NCI-H1436 (cell line): ENCODE measurements at places on chromosomes 7 and 10.
A peak's percentile ranks its signal among the peaks of the same experiment; 100 is the strongest.

DNA sequence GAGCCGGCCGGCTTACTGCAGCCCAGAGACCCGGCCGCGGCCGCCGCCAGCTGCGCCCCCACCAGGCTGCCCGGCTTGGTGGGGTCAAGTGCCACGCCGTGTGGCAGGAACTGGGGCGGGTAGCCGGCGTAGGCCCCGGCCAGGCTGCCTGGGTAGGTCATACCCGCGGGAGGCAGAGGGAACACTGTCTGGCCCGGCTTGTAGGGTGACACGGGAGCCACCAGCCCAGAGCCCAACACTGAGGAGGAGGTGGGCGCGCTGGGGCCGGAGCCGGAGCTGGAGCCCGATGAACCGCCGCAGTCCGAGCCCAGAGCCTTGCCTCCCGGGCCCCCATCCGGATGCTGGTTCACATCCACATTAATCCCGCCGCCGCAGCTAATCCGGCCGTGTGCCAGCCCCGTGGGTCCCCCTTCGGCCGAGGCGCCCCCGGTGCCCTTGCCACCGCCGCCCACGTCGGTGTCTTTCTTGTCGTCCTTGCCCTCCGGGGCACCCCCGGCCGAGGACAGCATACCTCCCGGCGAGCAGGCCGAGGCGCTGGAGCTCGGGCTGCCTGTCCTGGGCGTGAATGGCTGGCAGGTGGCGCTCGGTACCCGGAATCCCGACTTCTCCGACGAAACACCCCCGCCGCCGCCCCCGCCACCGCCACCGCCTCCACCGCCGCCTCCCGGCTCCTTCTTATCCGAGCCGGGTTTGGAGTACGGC lies 2.0 kb downstream of the ZNF503 start:
- peak; percentile 70 for DNase-seq

GRCh38 chr7:3721422-3721821 lies 420.4 kb downstream of the SDK1 start:
- DNase-seq = no peak

DNA sequence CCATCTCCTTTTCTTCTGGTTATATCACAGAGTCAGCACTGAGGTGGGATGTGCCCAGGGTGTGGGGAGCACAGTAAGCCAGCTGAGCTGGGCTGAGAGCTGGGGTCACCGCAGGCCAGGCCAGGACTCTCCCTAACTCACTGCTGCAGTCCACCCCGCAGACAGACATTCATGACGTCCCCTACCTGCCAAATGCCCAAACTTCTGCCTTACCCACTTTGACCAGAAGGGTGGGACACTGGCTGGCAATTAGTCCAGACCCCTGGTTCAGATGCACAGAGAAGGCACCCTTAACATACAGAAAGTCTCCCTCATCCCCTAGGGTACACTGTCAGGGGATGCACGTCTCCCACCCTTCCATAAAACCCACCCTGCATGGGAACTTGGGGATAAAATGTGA lies 2.1 kb downstream of the DRGX start:
- no peak for DNase-seq

DNA sequence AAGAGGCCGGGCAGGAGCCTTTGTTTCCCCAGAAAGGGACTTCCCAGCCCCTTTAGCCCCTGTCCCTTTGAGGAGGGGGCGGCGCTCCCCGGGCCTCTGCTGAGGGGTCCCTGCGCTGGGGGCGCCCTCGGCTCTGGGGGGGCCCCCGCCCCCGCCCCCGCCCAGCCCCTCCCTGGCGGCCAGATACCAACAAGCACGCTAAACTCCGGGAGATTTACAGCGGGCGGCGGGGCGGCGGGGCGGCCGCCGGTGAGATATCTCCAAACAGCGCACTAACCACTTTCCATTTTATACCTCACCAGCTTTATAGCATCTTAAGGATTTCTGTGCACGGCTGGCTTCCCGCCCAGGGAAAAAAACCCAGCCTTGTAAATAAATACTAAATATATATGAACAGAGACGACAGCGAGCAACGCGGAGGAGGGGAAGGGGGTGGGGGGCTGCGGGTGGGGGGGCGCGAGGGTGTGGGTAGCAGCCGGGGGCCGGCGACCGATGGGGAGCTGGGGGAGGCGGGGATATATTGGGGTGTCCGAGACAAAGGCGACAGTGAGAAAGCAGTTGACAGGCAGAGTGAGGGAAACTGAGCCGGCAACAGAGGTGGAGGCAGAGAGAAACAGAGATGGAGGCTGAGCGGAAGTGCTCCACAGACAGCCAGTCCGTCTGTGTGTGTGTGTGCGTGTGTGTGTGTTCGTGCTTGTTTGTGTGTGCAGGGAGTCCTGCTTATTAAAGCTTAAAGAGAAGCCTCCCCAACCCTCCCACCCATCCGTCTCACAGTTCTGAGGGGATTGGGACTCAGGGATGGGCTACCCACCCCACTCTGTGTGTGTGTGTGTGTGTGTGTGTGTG lies 85.8 kb downstream of the HIF1AN start:
- DNase-seq = no peak

DNA sequence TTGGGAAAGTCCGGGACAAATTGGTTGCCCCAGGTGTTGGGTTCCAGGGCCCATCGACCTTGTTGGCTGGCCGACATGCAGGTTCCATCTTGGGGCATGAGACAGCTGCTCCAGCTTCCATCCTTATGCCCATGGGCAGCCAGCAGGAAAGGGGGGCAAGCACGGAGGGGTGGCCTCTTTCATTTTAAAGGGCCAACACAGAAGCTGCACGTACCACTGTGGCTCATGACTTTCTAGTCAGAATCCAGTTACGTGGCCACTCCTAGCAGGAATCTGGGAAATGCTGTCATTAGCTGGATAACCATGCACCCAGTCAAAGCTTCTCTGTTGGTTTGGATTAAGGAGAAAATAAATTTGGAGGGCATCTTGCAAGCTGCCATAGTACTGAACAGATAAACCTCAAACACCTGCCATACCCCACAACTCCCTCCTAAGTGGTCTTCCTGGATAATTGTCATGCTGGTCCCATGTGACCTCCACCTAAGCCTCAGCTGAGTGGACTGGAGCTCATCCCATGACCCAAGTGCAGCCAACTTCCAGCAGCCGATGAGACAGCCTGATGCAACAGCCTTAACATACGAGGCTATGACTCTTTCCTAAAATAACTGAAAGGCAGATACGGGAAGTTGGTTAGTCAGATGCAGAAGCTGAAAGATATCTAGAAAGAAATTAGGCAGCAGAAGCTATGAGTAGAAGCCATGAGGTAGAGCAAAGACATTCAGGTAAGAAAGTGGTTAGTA lies 21.4 kb upstream of the GSDME start:
- DNase-seq = no peak

DNA sequence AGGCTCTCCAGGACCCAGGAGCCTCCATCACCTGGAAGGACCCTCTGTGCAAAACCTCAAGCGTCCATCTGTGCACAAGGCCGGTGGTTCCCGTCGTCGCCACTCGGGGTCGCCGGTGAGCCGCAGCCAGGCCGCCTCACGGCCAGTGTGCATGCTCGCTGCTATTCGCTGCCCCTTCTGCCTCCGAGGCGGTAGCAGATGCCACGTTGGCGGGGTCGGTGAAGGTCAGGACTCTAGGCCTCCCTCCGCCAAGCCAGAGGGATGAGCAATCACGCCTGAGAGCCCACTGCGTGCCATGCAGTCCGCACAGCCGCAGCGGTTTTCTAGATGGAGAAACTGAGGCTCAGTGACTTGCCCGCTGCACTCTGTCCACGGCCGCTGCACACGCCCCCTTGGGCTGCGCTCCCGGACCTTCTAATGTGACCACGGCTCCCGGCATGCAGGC lies 5.7 kb downstream of the UPK3B start:
- peak; percentile 33 for DNase-seq

GRCh38 chr10:117535298-117536071 lies 7.1 kb upstream of the EMX2 start:
- no peak for DNase-seq

DNA sequence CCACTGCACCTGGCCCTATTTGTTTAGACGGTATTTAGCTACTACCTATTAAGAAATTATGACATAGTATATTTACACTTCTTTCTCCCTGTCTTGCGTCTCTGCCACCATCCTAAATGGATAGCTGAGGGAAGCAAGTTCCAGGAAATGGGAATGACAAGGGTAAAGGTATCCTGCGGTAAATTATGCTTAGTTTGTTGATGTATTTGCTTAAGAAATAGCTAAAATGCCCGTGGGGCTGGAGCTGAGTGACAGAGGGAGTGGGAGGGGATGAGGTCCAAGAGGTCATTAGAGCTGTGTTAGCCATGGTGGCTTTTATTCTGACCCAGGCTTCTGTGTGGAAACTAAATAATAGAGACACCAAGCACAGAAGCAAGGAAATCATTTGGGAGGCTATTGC lies 29.0 kb upstream of the UBE2D1 start:
- no peak for DNase-seq

DNA sequence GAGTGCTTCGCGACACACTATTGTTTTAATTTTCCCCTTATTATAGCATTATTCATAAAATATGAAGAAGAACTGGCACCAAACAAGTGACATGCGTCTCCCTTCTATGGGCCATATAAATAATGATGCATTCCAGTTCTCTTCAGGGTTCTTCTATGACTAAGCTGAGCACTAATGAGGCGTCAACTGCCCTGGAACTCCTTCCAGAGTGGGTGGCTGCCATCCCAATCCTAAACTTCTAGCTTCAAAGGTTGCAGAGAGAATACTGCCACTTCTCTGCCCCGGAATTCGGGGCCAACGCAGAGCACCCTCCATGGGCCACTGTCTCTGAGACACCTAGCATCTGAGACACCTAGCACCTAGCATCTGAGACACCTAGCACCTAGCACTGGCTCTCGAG lies 37.7 kb upstream of the FOXI2 start:
- DNase-seq = no peak

DNA sequence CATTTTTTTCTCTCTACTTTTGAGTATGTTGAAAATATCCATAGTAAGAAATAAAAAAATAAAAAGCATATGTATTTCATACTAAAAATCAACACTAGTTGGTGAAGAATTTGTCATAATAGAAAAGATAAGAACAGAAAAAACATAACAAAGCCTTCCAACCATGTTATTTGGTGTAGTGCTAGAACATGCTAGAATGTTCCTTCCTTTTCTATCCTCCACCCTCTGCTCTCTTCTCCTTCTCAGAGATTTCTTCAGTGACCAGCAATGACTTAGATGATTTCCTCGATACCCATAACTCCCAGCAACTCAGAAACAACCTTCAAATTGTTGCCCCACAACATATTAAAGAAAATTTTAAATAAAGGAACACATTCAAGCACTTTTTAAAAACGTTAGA lies 2.6 kb downstream of the ZC3HAV1 start:
- DNase-seq = no peak

DNA sequence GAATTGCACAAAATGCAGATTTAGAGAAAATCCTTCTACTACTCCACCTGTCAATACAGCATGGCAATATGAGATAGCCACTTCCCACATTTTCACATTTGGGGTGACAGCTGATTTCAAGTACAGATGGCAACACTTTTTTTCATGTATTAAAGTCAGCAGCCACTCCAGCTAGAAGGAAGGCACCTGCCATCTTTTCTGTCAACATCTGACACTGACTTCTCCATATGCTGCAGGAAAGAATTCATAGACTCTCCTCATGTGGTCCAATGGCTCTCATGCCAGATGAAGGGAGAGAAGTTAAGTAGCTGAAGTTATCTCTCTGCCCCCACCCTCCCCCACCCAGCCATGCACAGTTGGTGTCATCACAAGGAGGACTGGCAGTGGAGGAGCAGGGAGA lies 912.0 kb downstream of the SORCS1 start:
- no peak for DNase-seq

DNA sequence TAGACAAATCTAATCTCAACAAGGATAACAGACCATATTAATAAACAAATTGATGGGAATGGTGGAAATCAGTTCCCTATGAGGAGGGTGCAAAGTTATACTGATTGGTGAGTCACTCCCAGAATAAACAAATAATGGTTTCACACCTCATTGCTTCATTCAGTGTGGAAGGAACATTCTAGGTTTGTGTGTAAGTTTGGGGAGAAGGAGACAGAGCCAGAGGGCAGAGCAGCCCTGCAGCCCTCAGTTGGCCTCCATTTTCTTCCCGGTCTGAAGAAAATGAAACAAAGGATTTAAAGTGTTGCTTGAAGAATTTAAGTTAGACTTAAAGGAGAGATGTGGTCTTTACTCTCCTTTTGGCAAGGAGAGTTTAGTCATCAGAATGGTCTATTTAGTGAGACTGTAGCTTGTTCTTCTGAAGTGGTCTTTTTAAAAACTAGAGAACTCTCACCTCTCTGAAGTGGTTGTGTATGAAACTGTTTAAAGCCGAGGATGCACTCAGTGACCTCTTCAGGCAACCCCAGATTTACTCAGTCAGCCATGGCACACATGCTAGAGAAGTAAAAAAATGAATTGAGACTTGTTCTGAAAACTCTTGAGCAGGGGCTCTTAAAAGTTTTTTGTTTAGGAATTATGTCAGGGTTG lies 27.2 kb downstream of the IKZF1 start:
- no peak for DNase-seq

DNA sequence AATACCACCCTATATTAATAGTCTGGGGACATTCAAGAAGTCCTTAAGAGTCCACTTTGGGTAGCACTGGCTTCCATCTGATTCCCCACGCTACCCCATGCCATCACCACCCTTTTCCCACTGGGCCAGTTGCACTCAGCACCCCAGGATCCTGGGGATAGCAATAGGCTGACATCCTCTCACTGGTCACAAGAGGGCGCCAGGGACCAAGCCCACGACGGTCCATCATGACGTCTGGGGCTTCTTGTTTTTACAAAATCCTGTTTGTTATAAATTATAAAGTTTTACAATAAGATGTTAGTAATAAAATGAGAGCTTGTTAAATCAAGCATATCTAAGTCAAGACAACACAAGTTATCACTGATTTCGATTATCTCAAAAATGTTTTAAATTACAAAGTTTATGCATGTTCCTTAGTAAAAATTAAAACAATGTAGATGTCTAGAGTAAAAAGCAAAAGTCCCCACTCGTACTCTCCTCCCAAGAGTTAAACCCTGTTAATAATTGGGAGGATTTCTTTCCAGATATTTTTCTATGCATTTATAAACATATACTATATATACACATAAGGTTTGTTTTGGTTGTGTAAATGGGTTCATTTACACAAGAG lies 15.4 kb downstream of the GPNMB start:
- peak; percentile 60 for DNase-seq
